ENCODE measurements at places on chromosomes 5 and 9.

DNA sequence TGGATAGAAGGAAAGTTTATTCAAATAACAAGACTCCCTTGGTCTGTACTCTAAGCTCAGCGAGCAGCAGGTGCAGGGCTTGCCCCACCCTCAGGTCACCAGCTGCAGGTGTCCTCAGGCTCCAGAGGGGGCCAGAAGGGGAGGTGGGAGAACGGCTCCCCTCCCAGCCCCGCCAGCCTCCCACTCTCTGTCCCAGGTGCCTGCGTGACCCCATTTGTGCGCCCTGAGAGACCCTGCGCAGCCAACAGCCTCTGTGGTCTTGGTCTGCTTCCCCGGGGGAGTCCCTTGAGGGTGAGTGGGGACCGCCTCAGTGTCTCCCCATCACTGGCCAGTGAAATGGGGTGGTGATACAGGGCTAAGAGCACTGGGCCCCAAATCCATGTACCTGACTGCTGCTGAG is 62.3 kb upstream of the STXBP1 start:
- no peak for DNase-seq

GRCh38 chr9:110835859-110836271 is 167.3 kb downstream of the MUSK start:
- DNase-seq: no peak

DNA sequence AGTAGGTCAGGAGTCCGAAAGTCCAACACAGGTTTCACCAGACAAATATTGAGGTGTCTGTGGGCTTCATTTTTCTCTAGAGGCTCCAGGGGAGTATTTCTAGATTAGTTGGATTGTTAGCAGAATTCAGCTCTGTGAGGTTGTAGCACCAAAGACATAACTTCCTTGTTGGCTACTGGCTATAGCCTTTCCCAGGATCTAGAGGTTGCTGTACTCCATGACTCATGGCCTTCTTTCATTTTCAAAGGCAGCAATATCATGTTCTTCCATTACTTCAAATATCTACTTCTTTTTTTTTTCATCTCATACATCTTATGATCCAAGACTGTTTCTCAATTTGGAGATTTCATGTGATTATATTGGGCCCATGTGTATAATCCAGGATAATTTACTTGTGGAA is 404.0 kb upstream of the FAM174A start:
- no peak for DNase-seq

DNA sequence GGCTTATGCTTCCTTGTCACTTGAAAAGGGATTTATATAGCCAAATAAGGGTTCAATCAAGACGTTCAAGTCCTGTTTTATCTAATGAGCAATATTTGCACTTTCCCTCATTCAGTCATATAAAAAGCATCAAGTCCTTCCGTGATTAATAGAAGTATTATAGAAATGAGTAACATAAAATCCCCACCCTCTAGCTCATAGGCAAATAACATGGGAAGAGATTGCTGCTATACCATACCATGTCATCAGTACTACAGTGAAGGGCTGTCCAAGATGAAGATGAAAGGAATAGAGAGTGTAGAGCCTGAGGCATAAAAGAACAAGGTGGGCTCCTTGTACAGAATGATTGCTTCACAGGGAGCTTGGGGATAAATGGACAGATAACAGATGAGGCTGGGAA is 20.4 kb upstream of the PAPPA start:
- DNase-seq: no peak

DNA sequence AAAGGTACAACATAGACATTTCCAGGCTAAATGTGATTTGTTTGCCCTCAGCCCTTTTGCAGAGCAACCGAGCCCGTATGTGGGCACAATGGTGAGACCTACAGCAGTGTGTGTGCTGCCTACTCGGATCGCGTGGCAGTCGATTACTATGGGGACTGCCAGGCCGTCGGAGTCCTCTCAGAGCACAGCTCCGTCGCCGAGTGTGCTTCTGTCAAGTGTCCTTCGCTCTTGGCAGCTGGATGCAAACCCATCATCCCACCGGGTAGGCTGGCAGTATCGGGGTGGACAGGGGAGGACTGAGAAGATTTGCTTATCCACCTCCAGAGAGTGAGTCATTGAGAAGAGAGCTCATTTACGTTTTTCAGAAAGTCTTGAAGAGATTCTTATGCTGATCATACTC is 17.8 kb upstream of the GLIPR2 start:
- no peak for DNase-seq

DNA sequence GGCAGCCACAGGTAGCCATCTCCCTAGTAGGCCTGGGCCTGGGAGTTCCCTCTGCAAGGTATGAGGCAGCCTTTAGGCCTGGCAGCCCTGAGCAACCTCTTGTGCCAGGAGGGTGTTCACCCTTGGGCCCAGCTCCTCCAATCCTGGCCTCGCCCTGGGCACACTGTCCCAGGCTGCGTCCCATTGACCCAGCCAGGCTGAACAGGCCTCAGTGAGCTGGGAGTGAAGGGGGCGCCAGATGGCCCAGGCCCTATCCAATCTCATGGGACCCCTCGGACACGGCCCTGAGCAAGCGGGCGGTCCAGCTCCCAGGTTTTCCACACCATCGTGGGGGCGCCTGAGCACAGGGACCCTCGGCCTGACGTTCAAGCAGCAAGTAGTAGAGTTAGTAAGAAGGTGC is 14.5 kb downstream of the SH3GLB2 start:
- no peak for DNase-seq

DNA sequence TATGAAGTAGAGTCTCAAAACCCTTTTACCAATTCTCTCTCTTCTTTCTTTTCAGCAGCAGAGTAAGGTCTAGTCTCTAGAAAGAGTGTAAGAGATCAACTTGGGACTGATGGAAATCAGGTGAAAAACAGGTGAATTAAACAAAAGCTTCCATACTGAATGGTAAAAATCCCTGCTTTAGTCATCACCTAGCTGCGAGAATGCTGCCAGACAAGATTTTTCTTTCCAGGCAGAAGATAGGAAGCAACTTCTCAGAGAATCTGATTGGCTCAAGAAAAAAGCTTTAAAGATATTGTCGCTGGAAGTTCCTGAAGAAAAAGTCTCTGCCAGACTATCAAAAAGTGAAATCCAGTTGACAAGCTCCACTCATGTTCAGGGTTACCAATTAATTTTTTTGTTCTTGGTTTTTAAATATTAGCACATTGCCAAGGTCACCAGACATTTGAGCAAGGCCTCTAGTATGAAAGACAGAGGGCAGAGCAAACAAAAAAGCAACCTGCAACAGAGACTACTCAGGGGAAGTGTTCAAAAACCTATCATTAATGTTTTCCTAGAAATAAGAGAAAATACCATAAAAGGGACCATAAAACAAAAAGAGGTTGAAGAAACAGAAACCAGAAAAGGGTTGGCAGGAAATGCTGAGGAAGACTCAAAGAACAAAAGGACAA is 9.3 kb downstream of the CDO1 start:
- no peak for DNase-seq

DNA sequence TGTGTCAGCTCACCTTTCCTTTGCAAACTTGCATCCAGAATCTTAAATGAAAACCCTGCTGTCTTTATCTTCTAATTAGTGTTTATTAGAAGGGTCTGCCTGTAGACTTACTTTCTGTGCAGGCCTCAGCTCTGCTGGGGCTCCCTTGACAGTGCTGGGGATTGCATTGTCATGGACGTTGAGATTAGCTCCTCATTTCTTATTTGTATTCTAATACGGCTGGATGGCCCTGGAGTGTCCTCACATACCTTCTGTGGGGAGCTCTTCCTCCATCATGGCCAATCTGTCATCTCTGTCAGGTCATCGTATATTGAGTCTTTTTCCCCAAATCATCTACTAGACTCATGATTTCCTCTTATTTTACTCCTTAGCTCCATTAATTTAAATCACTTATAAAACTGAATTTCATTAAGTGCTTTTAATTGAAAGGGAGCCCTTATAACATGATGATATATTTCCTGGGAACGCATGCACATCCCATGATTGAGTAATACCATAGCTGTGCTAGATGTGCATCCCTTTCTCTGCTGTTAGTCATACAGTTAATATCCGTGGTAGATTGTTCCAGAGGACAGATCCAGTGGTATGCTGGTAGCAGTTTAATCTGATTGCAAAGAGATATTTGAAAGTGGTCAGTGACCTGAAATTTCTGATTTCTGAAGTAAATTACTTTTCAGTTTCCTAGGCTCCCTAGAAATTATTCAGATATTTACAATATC is 61.6 kb downstream of the ICE1 start:
- DNase-seq: no peak

- no peak for DNase-seq
Measured at GRCh38 chr9:18994263-18994916, 38.6 kb downstream of the SAXO1 start.

GRCh38 chr9:36151316-36152210 is 15.0 kb downstream of the GLIPR2 start:
- DNase-seq: peak; percentile 80

DNA sequence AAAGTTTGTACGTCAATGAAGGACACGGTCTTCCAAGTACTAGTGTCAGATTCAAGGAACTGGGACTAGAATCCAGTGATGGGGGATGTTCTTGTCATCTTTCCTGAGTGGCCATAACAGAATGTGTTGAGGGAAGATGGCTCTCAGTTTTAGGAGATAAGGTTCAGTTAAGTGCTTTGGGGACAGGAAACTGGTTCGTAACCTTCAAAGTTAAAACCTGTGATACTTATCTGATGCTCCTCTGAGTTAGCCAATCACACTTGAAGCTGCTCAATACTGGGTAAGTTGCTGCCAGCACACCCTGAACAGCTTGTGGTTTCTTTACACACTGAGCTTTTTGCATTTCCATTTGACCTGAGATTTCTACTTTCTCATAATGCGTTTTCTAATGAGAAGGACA is 64.4 kb downstream of the PIK3R1 start:
- DNase-seq: no peak

DNA sequence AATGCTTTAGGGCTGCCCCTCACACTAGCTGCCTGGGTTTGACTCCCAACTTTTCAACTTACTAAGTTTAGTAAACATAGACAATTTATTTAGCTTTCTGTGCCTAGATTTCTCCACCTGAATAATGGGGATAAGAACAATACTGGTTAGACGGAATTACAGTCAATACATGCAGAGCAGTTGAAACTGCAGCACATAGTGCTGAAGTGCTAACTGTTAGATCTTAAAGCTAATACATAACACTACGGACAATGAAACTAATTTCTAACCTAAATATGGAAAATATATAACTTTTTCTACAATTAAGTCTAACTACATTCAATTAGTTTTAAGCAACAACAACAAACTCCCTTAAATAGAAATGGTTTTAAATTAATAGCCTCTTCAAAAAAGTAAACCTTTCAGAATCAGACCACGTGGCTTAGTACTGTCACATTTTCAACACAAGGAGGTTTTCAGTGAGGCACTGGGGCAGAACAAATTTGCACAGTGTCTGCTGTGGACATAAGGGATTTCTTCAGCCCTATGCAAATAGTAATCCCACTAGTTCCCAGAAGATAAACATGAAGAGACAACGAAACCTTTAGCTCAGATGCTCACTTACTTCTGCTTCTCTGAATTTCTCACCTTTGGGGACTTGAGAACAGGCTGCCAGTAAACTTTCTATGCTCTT is 293.4 kb downstream of the EDIL3 start:
- DNase-seq: no peak

- peak; percentile 60 for DNase-seq
Measured at GRCh38 chr5:77356740-77357139, 135.4 kb downstream of the WDR41 start.

GRCh38 chr9:103819936-103820335 is 274.2 kb upstream of the SMC2 start:
- no peak for DNase-seq

DNA sequence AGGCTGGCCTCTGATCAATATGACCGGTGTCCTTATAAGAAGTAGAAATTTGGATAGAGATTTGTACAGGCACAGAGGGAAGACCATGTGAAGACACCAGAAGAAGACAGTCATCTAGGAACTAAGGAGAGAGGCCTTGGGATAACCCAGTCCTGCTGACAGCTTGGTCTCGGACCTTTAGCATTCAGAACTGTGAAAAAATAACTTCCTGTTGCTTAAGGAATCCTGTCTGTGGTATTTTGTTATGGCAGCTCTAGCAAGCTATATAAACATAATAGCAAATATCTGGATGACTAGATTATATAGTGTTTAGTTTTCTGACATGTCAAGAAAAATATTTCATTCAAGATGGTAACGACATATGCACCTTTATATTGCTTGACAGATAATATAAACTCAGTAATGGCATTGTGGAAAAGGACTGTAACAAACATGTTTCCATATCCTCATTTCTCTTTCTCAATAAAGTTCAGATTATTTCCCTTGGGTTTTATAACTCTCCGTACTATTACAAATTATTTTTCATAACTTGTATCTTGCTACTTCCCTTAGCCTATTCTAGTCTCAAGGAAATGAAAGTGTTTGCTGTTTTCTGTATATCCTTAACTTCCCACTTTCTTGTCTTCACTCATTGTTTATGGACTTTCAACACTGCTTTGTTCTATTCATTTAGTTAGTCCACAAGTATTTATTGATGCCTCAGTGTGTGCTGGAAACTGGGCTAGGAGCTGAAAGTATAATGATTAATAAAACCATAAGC is 62.4 kb downstream of the KIAA1958 start:
- no peak for DNase-seq

DNA sequence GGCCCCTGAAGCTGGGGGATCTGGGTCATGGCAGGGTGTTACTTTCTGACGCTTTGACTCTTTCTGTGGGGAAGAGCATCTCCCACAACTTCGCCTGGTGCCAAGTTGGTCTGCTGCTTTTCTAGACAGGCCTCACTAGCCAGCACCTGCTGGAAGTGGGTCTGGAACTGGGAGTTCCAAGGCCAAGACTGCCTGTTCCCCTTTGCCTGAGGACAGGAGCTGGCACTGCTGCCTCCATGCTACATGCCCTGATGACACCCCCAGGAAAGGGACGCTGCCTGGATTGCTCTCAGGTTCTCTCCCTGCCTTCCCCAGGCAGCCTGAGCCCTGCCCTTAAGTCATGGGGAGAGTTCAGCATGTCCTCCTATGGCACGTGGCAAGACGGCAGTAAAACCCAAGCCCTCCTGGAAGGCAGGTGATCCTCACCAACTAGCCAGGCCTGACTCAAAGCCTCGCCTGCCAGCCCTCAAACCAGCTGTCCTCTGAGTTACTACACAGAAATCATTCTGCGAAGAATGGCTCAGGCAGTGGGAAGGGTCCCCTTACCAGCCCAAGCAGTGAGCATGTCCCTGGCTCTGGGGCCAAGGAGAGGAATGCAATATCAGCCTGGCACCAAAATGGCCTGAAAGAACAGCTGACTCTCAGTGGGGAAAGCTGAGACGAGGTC is 35.8 kb downstream of the SEC61B start:
- DNase-seq: no peak

DNA sequence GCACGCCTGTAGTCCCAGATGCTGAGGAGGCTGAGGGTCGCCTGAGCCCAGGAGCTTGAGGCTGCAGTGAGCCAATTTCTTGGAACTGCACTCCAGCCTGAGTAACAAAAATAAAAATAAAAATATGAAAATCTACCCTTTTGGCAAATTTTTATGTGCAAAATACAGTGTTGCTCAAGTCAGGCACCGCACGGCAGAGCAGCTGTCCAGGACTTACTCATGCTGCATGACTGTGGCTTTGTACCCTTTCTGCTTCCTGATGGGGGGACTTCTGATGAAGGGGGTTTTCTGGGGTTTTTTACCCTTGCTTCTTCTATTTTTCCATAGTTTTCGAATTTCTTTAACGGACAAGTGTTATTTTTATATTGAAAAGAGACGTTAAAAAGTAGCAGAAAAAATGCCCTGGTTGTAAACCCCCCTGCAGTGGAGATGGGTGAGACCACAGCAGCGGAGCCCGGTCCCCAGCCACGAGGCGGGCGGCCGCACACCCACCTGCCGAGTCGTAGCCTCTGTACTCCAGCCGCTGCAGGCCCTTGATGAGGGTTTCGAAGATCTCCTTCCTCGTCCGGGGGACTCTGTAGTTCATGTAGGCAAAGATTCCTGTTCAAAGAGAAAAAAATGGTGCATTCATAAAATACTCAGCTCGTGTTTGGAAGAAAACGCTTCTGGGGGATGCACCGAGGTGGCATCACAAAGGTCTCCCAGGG is 15.0 kb downstream of the GFPT2 start:
- DNase-seq: no peak

Measured in GM13976 (cell line).